ENCODE measurements at places on chromosomes 7 and 10. TPM values are rescaled to one million over a fixed set of nuclear protein-coding genes. Genes with fewer than 3 reads are reported as not detected.

DNA sequence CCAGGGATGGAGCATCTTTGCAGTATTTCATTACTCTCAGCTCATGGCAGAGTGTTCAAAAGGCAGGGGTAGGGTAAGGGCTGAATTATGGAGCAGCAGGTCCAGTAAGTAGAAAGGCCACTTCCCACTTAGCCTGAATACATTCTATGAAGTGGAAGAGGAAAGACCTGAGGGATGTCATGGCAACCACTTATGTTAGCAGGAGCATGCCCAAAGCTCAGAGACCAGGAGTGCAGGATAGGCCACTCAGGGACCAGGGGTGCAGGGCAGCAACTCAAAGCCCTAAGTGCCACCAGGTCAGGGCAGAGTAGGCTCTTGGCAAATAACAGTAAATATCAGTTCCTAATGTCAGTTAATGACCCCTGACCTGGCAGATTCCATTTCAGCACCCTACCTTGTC is 3.6 kb downstream of the SRI start:
- H3K4me1 ChIP-seq, result peaks cover 51% of the 10 kb centered on the region
- H3K27me3 ChIP-seq, result no peaks in the 10 kb centered on the region
- H3K4me3 ChIP-seq, result no peak overlapping the region
- peaks cover 30% of the 10 kb centered on the region for H3K36me3 ChIP-seq
- no peak overlapping the region for H3K27ac ChIP-seq

GRCh38 chr7:45185864-45186250 is 28.3 kb downstream of the RAMP3 start:
- DNase-seq, result no peak
- no peaks in the 10 kb centered on the region for H3K4me1 ChIP-seq
- no peak overlapping the region for H3K4me3 ChIP-seq
- no peaks in the 10 kb centered on the region for H3K36me3 ChIP-seq
- H3K27me3 ChIP-seq, result no peaks in the 10 kb centered on the region
- H3K27ac ChIP-seq, result no peak overlapping the region

Gene SPOCK2
- total RNA-seq, result 46.9 TPM

Gene PPP1R17
- not detected for total RNA-seq

DNA sequence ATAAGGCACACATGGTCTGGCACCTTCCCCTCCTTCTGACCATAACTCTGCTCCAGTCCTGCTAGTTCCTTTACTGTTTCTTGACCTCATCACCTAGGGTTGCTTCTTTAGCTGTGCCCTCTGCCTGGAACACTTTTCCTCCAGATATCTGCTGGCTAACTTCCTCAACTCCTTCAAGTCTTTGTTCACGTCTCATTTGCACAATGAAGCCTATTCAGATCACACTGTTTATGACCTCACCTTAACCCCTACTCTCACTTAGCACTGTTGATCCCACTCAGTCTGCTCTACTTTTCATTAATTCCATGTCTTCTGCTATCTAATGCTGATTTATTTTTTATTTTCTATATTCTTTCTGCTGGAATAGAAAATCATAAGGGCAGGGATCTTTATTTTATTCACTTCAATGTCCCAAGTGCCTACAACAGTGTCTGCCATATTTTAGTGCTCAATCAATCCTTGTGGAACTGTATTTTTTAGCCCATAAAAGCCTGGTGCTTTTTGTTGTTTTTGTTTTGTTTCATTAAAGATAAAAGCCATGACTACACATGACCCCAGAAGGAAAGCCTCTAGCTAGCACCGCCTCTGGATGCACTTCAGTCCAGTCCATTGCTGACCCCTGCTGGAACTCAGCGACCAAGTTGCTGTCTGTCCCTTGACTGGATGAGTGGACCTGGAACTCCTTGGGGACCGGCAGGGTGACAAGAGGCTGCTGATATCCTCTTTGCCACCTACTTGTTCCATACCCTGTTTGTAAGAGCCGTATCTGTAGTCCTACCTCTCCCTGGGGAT is 12.3 kb downstream of the KLF14 start:
- H3K27me3 ChIP-seq, result no peaks in the 10 kb centered on the region
- no peaks in the 10 kb centered on the region for H3K4me1 ChIP-seq
- H3K36me3 ChIP-seq, result no peaks in the 10 kb centered on the region
- H3K4me3 ChIP-seq, result no peak overlapping the region

DNA sequence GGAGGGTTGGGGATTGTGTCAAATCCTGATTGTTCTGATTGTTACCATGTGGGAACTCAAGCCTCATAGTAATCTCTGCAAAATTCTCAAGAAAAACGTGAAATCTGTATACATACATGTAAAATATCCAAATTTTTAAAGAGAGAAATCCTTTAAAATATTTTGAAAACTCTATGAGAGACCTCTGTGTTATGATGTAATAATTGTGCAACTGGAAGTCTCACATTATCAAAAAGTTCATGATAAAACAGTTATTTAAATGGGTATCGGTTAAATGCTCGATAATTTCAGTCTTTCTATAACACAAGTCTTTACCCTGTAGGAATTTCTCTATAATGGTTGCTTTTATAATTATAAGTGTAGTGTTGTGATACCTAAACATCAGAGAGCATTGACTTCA is 95.5 kb downstream of the TMEM26 start:
- no peaks in the 10 kb centered on the region for H3K27me3 ChIP-seq
- H3K36me3 ChIP-seq, result no peaks in the 10 kb centered on the region
- no peaks in the 10 kb centered on the region for H3K4me1 ChIP-seq
- DNase-seq, result no peak

GRCh38 chr7:46007194-46007593 is 86.1 kb upstream of the IGFBP3 start:
- no peaks in the 10 kb centered on the region for H3K4me1 ChIP-seq
- H3K27ac ChIP-seq, result no peak overlapping the region
- DNase-seq, result no peak
- H3K4me3 ChIP-seq, result no peak overlapping the region
- H3K36me3 ChIP-seq, result no peaks in the 10 kb centered on the region

Gene PRPS1L1
- not detected for total RNA-seq

DNA sequence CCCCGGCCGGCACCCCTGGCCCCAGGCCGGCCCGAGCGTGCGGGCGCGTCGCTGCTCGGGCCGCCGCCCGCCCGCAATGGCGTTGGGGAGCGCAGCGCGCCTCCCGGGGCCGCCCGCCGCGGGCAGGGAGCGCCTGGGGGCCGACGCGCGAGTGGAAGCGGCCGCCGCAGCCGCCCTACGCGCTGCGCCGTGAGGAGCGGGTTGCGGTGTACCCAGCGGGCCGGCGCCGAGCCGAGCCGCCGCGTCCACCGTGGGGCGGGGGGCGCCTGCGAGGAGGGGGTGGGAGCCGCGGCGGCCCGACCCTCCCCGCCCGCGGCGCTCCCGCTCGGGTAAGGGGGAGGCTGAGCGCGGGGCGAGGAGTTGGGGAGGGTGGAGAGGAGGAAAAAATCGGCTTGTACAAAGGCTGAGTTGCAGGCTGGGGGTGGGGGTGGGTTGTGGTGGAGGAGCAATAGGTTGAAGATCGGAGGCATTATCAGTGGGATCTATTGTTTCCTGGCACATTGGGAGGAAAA is 473 bp downstream of the PPP1R9A start:
- DNase-seq, result no peak
- peak overlapping the region; percentile 46 for H3K4me3 ChIP-seq
- no peaks in the 10 kb centered on the region for H3K36me3 ChIP-seq
- peaks cover 4% of the 10 kb centered on the region for H3K4me1 ChIP-seq

Gene COL17A1
- total RNA-seq, result 149 TPM

Gene TMEM72
- not detected for total RNA-seq

DNA sequence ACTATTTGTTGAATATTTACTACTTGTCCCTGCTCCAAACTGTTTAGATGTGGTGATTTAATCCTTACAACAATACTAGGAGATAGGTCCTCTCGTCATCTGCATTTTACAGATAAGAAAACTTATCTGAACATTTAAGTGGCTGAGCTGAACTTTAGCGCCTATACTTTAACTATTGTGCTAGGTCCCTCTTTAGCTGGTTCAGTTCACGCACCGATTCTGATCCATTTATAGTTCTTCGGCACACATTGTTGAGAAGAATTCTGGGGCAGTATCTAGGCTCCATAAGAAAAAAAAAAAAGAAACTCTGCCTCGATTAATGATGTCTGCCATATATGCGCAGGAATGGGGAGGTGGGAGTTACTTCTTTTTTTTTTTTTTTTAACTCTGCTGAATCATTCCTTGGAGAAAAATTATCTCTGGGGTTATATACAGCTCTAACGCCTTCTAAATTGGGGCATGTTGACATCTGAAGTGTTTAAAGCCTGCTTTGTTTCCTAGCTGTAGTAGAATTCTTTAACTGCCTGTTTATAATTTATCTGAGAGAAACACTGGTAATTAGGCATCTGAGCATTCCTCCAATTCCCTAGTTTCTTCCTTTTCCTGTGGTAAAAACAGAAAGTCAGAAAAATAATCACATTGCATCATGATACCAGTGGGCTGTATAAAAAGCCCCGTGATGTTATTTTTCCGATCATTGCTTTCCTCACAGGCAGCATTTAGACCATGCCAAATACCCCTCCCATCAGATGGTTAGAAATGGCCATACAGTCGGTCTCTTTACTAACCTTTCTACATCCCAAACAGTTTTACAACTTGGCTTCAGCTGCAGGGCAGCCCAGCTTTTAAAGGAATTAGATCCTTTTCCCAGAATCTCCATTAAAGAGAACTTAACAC is 98.5 kb upstream of the KDM7A start:
- peak overlapping the region; percentile 53 for H3K27ac ChIP-seq
- H3K4me1 ChIP-seq, result no peaks in the 10 kb centered on the region
- peak overlapping the region; percentile 30 for H3K4me3 ChIP-seq
- no peaks in the 10 kb centered on the region for H3K27me3 ChIP-seq
- no peaks in the 10 kb centered on the region for H3K36me3 ChIP-seq

DNA sequence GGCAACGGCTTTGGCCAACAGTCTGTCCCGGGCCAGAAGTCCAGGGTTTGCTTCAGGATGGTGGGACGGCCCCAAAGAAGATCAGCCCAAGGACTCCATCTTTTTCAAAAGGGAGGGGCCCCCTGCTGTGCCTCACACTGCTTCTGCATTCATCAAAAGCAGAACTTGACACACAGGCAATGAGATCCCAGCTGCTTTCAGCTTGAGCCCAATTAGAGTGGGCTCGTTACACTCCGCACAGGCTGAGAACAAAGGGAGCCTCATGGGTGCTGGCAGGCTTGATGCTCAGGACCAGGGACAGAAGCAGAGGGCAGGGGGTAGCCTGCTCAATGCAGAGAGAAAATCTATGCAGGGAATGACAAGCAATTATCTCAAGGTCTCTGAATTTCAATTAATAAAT is 45.5 kb downstream of the VOPP1 start:
- no peak overlapping the region for H3K4me3 ChIP-seq
- DNase-seq, result no peak
- H3K36me3 ChIP-seq, result no peaks in the 10 kb centered on the region

DNA sequence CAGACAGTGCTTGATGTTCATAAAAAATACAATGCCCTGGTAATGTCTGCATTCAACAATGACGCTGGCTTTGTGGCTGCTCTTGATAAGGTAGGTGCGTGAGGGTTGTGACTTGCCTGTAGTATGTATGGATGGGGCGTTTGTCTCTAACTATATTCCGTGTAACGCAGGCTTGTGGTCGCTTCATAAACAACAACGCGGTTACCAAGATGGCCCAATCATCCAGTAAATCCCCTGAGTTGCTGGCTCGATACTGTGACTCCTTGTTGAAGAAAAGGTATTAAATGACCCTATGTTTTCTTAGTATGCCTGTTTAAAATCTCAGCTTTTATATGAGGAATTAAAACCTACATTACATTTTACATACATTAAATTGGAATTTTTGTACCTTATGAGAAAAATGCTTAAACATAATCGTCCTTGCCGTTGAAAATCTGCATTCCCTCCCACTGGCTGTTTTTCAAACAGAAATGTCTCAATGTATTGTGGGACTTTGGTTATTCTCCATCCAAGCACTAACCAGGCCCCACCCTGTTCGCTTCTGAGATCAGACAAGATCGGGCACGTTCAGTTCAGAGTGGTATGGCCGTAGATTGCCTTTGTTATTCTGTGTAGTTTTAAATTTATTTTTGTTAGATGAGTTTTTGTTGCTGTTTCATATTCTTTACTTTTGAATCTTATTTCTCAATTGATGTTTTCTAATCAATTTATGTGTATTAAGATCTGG is 85.3 kb downstream of the CUL1 start:
- H3K27ac ChIP-seq, result no peak overlapping the region
- H3K4me1 ChIP-seq, result no peaks in the 10 kb centered on the region
- H3K36me3 ChIP-seq, result no peaks in the 10 kb centered on the region
- H3K27me3 ChIP-seq, result no peaks in the 10 kb centered on the region
- no peak overlapping the region for H3K4me3 ChIP-seq
- no peak for DNase-seq

Gene TCTN3
- 15.2 TPM for total RNA-seq

Gene STK32C
- 4.7 TPM for total RNA-seq

DNA sequence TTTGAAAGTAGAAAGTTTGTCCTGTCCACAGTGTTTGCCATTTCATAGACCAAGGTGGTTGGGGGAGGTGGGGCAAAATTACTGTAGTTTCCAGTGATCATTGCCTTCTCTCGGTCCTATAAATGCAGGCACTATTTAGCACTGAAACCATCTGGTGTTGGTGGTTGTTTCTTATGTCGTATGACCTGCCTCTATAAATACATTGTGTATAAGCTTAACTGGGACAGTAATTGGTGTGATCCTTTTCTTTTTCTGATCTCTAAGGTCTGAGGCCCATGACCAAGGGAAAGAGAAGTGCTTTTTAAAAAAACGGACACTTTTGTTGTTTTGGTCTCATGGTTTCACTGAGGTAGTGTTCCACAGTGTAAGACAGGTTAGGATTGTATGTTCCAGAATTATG is 63.1 kb downstream of the AUTS2 start:
- no peak overlapping the region for H3K27ac ChIP-seq
- no peak for DNase-seq
- H3K4me1 ChIP-seq, result peaks cover 23% of the 10 kb centered on the region
- no peaks in the 10 kb centered on the region for H3K36me3 ChIP-seq
- no peak overlapping the region for H3K4me3 ChIP-seq

Gene SPDYE11
- not detected for total RNA-seq

Gene PTPRN2
- 7.4 TPM for total RNA-seq

DNA sequence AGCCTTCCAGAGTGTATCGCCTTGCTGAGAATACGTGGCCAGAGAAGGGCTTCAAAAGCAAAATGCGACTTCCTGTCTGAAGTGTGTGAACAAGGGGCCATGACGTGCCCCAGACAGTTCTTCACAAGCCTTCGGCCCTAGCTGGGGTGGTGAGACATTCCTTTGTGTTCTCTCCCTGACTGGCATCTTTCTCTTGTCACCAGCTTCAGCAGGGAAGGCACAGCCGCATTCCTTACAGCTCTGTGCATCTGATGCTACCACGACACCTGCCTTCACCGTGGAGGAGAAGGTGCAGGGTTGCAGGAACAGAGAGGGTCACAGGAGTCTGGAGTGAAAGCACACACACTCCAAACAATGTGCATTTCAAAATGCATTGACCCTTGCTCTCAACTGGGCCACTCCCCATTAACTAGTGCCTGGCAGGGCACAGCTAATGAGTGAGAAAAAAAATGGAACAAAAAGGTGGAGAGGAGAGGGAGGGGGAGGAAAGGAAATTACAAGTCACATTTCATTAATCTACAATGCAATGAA is 93.4 kb downstream of the GPR26 start:
- no peak overlapping the region for H3K27ac ChIP-seq
- no peaks in the 10 kb centered on the region for H3K27me3 ChIP-seq
- DNase-seq, result no peak

- H3K4me1 ChIP-seq, result no peaks in the 10 kb centered on the region
- no peak for DNase-seq
- H3K27ac ChIP-seq, result no peak overlapping the region
- H3K27me3 ChIP-seq, result no peaks in the 10 kb centered on the region
- H3K36me3 ChIP-seq, result no peaks in the 10 kb centered on the region
- no peak overlapping the region for H3K4me3 ChIP-seq
These were observed 17.2 kb upstream of the BMPER start for GRCh38 chr7:33888166-33888565.

- no peak overlapping the region for H3K4me3 ChIP-seq
- no peak overlapping the region for H3K27ac ChIP-seq
- no peaks in the 10 kb centered on the region for H3K36me3 ChIP-seq
- no peaks in the 10 kb centered on the region for H3K27me3 ChIP-seq
These were observed 107.0 kb downstream of the ADARB2 start for GRCh38 chr10:1630304-1630703.

Data from vagina (tissue), 2 donors.